HepG2 (cell line): ENCODE measurements at places on chromosomes 3 and 15. TPM values are rescaled to one million over a fixed set of nuclear protein-coding genes. Genes with fewer than 3 reads are reported as not detected.

GRCh38 chr3:150970665-150971324 is 1.7 kb downstream of the CLRN1 start:
- no peak for DNase-seq

DNA sequence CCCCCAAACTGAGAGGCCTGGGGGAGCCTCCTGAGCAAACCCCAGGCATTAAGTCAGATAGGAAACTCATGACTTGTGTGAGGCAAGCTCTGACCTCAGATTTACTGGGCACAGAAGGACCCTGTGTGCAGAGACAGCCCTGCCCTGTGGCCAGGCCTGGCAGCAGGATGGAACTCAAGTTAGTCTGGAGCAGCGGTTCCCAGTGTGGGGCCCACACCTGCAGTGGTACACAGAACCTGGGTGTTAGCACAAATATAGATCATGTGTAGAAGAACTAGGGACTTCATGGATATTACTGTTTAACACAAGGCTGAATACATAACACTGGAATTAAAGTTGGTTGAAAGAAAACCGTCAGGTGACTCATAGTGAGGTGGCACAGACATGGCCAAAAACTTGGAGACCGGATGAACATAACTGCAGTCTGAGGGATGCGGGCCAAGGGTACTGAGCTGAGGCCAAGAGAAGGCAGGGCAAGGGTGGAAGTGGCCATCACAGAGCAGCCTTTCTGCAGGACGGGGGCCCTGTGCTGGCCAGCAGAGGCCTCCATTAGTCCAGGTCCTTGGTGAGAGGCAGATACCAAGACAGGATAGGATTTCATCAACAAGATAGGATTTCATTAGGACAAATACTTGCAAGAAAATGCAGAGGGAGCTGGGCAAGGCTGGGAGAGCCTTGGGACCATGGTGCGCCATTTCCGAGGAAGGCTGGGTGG is 40.9 kb downstream of the IRAK2 start:
- DNase-seq = no peak

DNA sequence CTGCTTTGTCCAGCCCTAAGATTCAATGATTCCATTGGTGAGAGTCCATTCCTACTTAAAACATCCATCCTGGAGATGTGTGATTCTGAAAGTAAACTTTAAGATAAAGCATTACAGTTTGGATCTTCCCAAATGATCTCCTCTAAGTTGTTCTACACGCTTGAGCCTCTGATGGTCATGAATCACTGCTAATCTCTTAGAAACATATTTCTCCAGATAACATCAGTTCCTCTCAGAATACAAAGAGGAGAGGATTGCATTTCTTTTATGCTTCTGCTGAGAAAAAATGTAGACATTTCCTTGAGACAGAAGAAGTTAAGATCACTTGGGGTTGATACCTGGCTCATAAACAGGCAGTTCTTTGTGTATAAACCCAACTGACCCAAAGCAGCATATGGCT is 281.2 kb upstream of the DPH6 start:
- DNase-seq = no peak

DNA sequence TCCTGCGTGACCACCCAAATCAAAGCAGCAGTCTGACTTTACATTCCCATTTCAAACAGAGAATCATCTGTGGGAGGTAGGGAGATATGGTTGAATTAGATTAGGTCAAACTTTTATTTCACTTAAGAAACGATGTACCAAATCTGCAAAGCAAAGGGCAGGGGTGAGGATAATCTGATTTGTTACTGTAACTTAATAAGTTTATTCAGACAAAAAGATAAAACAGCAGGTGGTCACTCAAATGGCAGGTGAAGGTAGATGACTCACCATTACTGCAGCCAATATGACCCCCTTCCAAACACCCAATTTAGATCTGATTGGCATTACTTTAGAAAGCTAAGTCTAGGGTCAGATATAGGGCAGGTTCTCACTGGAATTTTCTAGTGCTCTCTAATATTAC is 651.0 kb upstream of the NAALADL2 start:
- DNase-seq = no peak

Gene CCR2
- not detected in 2 replicates for total RNA-seq

GRCh38 chr3:50550079-50550736 is 17.3 kb downstream of the C3orf18 start:
- DNase-seq = peak; percentile 36

Gene PLS1
- 21.1 and 34.1 TPM in 2 replicates for total RNA-seq

Gene RNF123
- 16.1 and 29.9 TPM in 2 replicates for total RNA-seq

- no peak for DNase-seq
Observed at GRCh38 chr3:18264361-18264760, 160.8 kb downstream of the SATB1 start.

GRCh38 chr15:98946301-98947255 is 61.0 kb downstream of the PGPEP1L start:
- DNase-seq = no peak

GRCh38 chr15:73792415-73792814 is 39.3 kb upstream of the INSYN1 start:
- no peak for DNase-seq

Gene RTP1
- not detected in 2 replicates for total RNA-seq

DNA sequence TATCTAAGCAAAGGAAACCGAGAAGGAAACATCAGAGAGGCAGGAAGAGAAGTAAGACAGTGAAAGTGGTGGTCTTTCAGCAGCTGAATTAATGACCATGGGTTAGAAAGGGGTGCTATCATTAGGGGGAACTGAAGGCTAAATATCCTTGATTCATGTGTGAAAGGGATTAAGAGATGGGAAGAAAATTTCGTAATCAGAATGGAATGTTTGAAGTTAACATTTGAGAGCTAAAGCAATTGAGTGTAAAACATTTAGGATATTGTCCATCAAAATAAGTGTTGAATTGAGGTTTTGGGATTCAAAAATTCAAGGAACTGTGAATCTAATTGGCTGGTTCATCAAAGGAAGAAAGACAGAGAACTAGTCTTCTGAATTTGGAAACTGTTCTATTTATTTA is 4.1 kb upstream of the ECT2 start:
- no peak for DNase-seq

GRCh38 chr3:117091676-117092075 is 382.1 kb downstream of the TUSC7 start:
- no peak for DNase-seq

DNA sequence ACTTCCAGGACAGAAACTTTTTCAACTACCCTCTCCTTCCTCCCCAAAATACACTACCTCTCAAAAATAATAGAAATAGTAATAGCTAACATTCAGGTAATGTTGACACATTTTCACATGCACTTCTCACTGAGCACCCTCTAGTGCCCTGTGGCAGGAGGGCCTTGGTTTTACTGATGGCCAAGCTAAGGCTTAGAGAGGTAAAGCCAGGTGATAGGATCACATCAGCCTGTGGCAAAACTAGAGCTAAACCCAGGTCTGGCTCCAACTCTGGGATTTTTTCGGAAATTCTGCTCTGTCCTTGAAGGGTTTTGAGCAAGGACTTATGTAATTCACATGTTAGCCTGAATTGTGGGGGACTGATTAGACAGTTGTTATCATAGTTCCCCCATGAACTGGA is 922 bp upstream of the TAMM41 start:
- peak; percentile 8 for DNase-seq

Gene SORD
- 59.1 and 104 TPM in 2 replicates for total RNA-seq

Gene ARGFX
- not detected in 2 replicates for total RNA-seq
